ENCODE measurements at places on chromosomes 16 and 17.

DNA sequence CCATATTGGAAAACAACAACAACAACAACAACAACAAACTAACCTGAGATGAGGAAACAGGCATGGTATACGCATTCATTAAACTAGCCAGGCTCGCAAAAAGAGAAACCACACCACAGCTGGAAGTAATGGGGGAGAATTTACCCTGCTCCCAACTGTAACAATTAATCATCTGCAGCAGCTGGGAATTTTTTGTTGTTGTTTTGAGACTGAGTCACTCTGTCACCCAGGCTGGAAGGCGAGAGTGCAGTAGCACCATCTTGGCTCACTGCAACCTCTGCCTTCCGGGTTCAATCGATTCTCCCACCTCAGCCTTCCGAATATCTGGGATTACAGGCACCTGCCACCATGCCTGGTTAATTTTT lies 16.3 kb downstream of the PRPSAP1 start:
- no peak for DNase-seq

DNA sequence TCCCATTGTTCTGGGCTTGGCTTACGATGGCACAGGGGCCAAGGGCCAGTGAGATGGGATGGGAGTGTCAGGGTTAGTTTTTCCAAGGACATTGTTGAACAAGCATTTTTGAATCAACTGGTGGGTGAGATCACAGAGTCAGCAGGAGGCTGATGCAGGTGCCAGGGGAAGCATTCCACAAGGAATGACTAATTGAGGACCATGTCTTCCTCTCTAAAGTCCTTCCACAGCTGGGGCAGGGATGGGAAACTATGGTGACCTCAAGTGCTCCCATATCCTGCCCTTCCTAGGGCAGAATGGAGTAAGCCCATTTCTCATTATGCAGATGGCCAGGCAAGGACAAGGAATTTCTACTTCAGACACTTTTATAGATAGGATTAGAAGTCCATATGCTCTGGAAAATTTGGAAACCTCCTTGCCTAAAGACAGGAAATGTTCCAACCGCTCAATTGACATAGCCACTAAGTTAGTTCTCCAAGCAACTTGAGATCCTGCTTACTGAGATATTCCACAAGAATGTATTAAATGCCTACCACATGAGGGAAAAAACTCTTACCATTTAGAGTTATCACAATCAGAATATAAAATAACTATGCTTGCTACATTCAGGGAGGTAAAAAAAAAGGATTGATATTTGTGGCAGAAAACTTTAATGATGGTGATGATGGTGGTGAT lies 21.2 kb upstream of the ENGASE start:
- DNase-seq: no peak

- DNase-seq: no peak
These were observed 26.7 kb upstream of the PMP22 start for GRCh38 chr17:15291674-15292361.

- no peak for DNase-seq
These were observed 1134.1 kb downstream of the CDH8 start for GRCh38 chr16:60902114-60902513.

DNA sequence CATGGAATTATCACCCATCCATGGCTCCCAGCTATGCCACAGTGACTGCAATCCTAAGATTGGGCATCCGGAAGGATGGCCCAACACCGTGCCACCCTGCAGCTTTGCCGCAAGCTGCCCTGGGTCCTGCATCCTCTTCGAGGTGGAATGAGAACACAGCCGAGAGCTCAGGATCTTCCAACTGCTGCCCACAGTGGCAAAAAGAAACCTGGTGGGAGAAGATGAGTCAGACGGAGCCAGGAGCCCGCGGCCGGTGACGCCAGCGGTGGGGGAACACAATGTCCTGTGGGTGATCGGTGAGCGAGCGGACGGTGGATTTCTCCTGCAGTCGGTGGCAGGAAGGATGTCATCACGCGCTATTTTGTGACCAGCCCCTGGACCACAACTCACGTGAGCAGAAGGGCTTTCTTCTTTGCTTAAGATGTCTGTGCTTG lies 20.1 kb downstream of the CD7 start:
- DNase-seq: peak; percentile 70

DNA sequence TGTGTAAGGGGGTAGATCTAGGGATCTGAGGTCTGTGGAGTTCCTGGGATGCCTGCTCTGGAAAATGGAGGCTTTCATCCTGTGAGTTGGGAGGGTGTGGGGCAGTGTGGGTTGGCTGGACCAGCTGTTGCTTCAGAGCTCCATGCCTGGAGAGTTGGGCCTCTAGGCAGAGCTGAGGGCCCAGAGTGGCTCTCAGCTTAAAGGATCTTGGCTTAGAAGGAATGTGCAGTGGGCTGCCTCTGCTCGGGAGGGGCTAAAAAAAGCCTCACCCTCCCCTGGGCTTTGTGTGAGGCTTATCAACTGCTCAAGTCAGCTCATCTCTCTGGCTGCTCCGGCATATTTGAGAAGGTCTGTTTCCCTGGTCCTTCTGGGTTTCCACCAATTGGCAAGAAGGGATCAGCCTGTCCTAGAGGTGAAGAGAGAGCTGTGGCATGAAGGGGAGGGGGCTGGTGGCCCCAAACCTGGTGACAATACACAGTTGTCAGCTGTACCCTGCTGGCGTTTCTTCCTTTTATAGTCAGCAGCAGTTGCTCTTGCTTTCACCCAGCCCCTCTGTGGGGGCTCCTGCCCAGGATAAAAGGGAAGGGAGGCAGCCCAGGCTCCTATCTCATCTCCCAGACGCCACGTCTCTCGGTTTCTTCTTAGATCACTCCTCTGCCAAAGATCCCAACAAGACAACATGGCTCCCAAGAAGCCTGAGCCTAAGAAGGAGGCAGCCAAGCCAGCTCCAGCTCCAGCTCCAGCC lies at the start of gene MYL4:
Gene MYL4, plus strand, starts transcription at position 605 of the 745 bp plus-strand sequence. Its CDS starts 75 bp downstream, at position 680.
- DNase-seq: no peak

DNA sequence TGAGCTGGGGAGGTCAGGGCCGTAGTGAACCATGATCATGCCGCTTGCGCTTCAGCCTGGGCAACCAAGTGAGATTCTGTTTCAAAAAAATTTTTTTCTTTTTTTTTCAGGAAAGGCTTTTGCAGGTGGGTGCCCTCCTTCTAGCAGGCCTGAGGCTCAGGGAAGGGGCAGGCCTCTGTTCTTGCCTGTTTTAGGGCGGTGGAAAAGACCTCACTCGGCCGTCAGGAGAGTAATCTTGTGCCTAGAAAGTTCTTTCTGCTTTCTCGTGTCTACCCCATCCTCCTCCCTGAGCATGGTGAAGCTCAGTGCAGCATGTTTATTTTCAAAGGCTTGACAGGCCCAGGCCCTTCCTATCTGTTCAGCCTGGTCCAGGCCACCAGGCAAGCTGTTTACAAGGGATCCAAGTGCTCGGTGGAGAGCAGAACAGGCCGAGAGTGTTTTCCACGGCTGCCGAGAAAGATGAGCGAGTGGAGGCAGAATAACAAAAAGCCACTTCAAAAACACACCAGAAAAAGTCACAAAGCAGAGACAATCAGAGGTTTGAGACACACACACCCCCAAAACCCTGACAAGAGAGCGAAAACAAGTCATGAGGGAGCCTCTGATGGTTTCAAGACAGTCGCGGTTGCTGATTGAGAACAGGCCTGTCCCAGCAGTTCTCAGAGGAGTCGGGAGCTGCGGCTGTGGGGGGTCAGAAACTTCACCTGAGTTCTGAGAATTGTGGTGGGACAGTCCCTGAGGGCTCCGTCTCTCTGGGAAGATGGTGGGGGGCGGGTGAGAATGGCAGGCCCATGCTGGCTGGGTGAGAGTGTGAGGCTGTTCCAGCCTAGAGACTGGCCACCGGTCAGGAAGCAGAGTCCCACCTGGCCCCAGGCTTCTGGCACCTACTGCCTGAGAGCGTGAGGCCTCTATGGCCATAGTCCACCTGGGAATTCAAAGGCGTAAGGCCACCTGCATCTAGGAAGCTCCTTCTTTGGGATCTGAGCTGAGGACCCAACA lies 37.5 kb upstream of the CCR7 start:
- no peak for DNase-seq

DNA sequence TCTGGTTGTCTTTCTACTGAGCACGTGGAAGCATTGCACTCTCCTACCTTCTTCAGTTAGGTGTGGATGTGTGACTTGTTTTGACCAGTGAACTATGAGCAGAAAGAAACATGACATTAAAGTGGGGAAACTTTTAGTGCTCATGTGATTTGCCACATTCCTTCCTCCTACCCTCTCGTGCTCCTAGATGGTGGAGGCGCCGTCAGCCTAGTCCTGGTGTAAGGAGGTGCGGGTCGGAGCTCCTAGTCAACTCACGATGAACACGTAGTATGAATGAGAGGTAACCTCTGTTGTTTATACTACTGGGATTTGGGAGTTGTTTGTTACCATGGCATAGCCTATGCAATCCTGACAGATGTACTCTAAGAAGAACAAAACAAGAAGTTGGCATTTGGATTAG lies 47.4 kb downstream of the KSR1 start:
- no peak for DNase-seq

DNA sequence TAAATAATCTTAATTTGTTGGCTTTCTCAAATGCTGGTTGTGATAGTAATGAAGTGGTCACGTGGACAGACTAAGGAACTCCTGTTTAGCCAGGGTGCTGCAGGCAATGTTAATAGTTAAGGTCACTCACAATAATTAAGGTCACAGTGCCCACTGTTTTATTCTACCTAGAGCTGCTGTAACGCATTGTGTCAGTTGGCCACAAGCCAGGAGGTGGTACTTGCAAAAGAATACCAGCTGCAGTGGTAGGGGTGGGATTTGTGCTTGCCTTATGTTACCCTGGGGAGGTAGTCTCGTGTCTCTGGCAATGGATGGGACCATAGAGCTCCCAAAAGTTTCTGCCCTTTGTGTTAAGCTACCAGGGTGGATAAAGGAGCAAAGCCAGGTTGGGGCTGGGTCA lies 969.1 kb upstream of the CDH8 start:
- no peak for DNase-seq

GRCh38 chr16:25093208-25094061 lies 18.1 kb upstream of the LCMT1 start:
- DNase-seq: no peak

- no peak for DNase-seq
These were observed 17.9 kb downstream of the SMCR8 start for GRCh38 chr17:18332909-18333489.

DNA sequence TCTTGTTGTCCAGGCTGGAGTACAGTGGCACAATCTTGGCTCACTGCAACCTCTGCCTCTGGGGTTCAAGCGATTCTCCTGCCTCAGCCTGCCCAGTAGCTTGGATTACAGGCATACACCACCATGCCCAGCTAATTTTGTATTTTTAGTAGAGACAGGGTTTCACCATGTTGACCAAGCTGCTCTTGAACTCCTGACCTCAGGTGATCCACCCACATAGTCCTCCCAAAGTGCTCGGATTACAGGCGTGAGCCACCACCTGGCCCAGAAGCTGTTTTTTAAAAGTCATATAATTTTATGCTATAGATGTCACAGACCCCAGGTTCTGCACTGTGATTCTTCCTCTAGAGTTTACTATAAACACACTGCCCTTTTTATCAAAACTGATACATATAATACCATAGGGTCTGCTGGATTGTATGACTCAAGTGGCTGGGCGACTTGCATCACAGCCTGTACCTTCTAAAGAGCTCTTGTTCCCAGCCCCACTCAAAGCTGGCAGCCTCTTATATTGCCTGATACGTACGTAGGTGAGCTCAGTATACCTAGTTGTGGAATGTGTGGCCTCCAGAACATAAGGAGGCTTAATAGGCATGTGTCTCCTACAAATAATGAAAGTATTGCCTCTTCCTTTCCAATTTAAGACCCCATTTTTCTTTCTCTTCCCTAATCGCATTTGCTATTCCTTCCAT lies 295.8 kb downstream of the ZFHX3 start:
- DNase-seq: no peak

DNA sequence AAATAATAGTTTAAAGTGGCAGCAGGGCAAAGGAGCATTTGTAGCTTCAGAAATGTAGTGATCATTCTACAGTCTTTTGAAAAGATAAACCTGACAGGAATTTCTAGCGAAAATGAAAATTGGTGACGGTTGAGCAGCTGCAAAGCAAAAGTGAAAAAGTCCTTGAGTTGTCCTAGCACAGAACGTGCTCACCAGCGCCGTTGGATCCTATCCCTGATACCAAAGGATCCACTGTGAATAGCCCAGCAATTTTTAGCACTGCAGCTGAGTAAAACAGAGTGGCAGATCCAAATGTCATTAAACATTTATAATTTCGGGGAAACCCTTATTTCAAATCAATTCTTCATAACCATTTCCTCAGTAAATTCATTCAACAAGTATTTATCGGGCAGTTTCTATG lies 453.8 kb upstream of the HSBP1 start:
- no peak for DNase-seq

- no peak for DNase-seq
These were observed 93.6 kb downstream of the ABCA8 start for GRCh38 chr17:68861602-68862001.

GRCh38 chr16:89495121-89495520 lies 4.8 kb upstream of the ANKRD11 start:
- no peak for DNase-seq

GRCh38 chr16:84228256-84228838 lies 11.5 kb downstream of the KCNG4 start:
- no peak for DNase-seq

GRCh38 chr16:86324320-86324719 lies 186.0 kb upstream of the FOXF1 start:
- no peak for DNase-seq
